RWPE2 (cell line): ENCODE measurements at places on chromosomes 6 and 20.

GRCh38 chr6:154371281-154371680 is 14.7 kb upstream of the IPCEF1 start:
- DNase-seq, result no peak

DNA sequence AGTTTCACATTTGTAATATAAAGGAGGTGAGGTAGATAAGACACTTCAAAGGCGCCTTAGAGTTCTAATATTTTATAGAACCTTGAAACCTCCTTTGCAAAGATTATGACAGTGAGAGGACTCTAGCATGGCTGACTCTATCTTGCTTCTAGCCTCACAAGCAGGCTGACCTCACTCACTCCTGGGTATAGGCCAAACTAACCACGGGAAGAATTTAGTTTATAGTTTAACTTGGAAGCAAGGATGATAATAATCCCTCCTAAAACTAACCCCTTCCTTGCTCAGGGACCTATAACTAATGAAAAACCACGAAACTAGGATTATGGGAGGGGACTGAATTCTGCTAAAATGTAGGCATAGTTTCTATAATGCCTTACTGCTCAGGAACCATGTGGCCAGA is 84.3 kb downstream of the FILIP1 start:
- no peak for DNase-seq

- DNase-seq, result no peak
Observed at GRCh38 chr6:81451787-81452186, 300.7 kb downstream of the TENT5A start.

DNA sequence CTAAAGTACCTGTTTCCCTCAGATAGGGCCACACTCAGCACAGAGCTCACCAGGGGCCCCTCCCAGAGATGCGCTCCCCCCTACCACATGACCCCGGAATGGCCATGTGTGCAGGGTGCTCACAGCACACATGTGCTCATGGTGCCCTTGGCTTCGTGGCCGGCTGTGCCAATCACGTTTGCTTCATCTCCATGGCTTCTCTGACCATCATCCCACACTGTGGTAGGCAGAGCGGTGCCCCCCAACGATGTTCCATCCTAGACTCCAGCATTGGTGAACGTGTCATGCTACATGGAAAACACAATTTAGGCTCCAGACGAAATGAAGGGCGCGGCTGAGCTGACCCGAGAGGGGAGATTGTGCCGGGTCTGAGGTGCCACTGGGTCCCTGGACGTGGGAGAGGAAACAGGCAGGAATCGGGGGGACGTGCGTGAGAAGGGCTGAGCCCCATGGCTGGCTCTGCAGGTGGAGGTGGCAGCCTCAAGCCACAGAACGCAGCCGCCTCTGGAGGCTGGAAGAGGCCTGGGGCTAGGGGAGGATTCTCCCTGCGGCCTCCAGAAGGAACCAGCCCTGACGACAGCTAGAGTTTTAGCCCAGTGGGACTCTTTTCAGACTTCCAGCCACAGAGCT is 126.5 kb downstream of the DLL1 start:
- DNase-seq, result peak; percentile 44

- DNase-seq, result no peak
Observed at GRCh38 chr6:119163006-119163405, 84.5 kb upstream of the FAM184A start.

- DNase-seq, result no peak
Observed at GRCh38 chr6:24313251-24314141, 44.4 kb downstream of the DCDC2 start.

DNA sequence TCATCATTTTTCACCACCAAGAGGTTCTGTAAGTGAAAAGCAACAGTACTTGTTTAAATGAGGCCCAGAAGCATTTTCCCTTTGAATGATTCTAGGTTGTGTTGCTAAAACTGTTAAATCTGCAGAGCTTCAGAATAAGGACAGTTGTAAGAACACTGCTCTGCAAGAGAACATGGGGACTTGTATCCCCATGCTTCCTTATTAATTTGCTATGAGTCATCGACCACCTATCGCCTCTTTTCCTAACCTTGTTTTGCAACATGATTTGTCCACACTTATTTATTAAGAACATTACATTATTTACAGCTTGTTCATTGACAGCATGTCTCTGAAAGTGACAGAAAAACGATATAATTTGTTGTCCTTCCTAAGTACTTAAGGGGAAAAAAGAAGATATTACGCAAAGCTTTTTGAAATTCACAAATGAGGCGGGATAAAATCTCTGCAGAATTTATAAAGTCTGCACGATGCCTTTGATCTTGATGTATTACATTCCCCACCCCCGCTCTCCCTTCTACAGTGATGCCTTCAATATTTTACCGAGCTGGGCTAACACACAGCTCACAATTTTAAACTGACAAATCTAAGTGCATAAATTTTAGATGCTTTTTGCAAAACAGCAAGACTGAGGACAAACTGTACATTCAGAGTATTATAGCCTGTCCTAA is 220.0 kb upstream of the SPTLC3 start:
- DNase-seq, result no peak

GRCh38 chr6:26328265-26328844 is 36.6 kb upstream of the BTN3A2 start:
- no peak for DNase-seq
